ENCODE measurements at places on chromosomes 11 and 22. TPM values are rescaled to one million over a fixed set of nuclear protein-coding genes. Genes with fewer than 3 reads are reported as not detected.

DNA sequence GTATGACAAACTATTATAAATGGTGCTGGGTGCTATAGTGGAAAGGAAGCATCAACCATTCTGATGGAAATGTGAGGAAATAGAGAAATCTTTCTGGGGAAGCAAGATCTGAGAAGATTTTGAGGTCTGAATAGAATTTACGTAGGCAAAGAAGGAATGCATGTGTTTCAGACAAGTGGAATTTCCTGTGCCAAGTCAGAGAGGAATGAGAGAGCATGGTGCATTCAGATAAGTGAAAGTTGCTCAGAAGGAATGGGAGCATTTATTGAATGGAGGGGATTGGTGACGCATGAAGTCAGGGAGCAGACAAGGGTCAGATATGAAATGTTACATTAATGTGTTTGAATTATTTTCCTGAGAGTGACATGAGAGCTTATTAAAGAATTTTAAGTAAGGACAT lies 725.5 kb downstream of the METTL15 start:
- no peak for DNase-seq

GRCh38 chr11:62295504-62295903 lies 3.4 kb downstream of the SCGB1D4 start:
- DNase-seq, result no peak

The ACTN3 gene
- total RNA-seq, result 0.24 TPM

The MYH9 gene
- 659 TPM for total RNA-seq

Data from lower lobe of right lung (tissue), 2 donors.